CD4-positive, alpha-beta memory T cell (primary cell): ENCODE measurements at places on chromosomes 11 and 22. TPM values are rescaled to one million over a fixed set of nuclear protein-coding genes. Genes with fewer than 3 reads are reported as not detected.

Gene RAB36
- 0.64 TPM for total RNA-seq

Gene CNGA4
- 0.61 TPM for total RNA-seq

Gene MALAT1
- total RNA-seq, result 29,058 TPM

DNA sequence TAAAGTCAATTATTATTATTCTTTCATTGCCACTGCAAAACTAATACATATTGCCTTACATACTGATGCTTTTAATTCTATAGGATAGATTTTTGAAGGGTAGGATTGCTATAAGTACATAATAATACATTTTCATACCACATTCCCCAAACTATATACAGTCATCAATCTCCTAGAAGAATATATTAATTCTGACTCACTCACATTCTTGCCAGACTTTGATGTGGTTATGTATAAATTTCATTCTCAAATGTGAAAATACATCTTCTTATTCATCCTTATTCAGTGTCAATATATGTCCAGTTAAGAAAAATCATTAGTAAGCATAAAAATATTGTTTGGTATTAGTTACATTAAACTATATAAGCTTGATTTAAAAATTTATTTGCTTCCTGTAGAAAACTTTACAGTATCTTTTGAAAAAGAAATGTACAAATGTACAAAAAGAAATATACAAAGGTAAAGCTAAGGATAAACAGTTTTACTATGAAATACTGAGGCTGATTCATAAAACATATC is 458.8 kb upstream of the CNTN5 start:
- no peak overlapping the region for H3K27ac ChIP-seq
- H3K27me3 ChIP-seq, result no peaks in the 10 kb centered on the region
- no peaks in the 10 kb centered on the region for H3K4me1 ChIP-seq
- no peak overlapping the region for H3K4me3 ChIP-seq
- H3K36me3 ChIP-seq, result no peaks in the 10 kb centered on the region

DNA sequence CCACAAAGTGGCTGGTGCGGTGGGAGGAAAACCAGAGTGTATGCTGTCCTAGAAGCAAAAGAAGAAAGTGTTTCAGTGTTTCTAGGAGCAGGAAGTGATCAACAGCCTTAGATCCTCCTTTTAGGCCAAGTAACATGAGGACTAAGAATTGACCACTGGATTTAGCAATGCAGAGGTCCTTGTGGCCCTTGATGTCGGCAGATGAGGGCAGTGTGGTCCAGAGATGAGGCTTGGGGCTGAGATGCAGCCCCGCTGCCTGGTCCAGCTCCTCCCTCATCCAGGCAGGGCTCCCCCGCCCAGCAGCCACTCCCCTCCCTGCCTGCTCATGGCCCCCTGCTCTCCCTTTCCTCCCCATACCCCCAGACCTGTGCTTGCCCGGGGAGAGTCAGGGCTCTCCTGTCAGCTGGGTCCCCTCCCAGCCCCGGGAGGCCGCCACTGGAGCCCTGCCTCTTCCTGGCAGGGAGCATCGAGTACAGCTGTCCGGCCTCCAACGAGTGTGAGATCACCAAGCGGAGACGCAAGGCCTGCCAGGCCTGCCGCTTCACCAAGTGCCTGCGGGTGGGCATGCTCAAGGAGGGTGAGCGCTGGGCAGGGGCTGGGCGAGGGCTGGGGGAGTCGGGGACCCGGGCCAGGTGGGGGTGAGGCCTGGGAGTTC is 3.7 kb downstream of the TRMT112 start:
- no peak for DNase-seq
- H3K27ac ChIP-seq, result no peak overlapping the region
- no peaks in the 10 kb centered on the region for H3K27me3 ChIP-seq
